ENCODE measurements at places on chromosomes 4 and X. TPM values are rescaled to one million over a fixed set of nuclear protein-coding genes. Genes with fewer than 3 reads are reported as not detected.

Gene CABS1
- polyA plus RNA-seq = 0.10 TPM

Gene RP2
- polyA plus RNA-seq = 17.5 TPM

Gene NXF2
- 0.21 TPM for polyA plus RNA-seq

Gene TLR8
- 0.18 TPM for polyA plus RNA-seq

Data from right renal pelvis (tissue), 4 donors.